ENCODE measurements at places on chromosomes 6 and 20.

GRCh38 chr6:76043690-76044089, 28.8 kb downstream of the IMPG1 start:
- no peak for DNase-seq

GRCh38 chr6:28658475-28659249, 133.0 kb downstream of the GPX5 start:
- no peak for DNase-seq

- no peak for DNase-seq
Observed at GRCh38 chr6:32212076-32212760, 11.6 kb downstream of the NOTCH4 start.

DNA sequence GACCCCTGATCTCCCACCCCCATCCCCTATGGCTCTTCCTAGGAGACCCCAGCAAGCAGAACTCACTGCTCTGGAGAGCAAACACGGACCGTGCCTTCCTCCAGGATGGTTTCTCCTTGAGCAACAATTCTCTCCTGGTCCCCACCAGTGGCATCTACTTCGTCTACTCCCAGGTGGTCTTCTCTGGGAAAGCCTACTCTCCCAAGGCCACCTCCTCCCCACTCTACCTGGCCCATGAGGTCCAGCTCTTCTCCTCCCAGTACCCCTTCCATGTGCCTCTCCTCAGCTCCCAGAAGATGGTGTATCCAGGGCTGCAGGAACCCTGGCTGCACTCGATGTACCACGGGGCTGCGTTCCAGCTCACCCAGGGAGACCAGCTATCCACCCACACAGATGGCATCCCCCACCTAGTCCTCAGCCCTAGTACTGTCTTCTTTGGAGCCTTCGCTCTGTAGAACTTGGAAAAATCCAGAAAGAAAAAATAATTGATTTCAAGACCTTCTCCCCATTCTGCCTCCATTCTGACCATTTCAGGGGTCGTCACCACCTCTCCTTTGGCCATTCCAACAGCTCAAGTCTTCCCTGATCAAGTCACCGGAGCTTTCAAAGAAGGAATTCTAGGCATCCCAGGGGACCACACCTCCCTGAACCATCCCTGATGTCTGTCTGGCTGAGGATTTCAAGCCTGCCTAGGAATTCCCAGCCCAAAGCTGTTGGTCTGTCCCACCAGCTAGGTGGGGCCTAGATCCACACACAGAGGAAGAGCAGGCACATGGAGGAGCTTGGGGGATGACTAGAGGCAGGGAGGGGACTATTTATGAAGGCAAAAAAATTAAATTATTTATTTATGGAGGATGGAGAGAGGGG, 1.4 kb downstream of the LTA start:
- no peak for DNase-seq

DNA sequence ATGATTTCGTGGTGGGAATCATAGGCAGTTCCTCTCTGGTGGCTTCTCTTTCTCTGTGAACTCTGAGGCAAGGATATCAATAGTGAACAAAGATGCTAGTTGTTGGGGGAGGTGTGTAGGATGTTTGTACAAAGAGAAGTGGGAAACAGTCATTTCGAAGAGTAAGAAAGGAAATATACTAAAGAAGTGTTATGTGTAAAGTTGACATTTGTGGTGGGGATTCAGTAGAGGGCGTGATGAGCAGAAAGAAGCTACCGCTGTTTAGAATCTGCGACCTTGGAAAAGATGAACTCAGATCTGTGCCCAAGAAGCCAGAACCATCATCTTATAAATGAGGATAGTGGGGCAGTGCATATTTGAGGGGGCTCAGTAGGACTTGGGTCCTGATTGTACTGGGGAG, 11.4 kb downstream of the SLC35F1 start:
- no peak for DNase-seq

GRCh38 chr6:106620931-106621672, 8.2 kb downstream of the RTN4IP1 start:
- no peak for DNase-seq

DNA sequence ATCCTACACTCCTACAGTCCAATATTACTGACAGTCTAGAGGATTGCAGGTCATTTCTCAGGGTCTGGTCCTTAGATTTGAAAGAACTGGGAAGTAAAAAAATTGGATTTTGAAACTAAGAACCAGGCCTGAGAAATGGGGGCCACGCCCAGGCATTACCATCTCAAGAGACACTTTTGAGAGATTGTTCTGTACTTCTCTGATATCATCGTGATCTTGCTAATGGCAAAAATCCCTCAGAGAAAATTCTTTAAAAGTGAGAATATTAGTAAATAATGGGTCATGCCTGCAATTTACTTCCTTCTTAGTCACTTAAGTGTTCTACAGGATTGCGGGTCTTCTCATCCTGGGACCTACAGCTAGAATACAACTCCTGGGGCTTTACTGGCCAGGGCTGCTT, 42.0 kb upstream of the HIVEP1 start:
- DNase-seq: no peak

- no peak for DNase-seq
Observed at GRCh38 chr6:160077526-160077925, 44.1 kb upstream of the SLC22A1 start.

DNA sequence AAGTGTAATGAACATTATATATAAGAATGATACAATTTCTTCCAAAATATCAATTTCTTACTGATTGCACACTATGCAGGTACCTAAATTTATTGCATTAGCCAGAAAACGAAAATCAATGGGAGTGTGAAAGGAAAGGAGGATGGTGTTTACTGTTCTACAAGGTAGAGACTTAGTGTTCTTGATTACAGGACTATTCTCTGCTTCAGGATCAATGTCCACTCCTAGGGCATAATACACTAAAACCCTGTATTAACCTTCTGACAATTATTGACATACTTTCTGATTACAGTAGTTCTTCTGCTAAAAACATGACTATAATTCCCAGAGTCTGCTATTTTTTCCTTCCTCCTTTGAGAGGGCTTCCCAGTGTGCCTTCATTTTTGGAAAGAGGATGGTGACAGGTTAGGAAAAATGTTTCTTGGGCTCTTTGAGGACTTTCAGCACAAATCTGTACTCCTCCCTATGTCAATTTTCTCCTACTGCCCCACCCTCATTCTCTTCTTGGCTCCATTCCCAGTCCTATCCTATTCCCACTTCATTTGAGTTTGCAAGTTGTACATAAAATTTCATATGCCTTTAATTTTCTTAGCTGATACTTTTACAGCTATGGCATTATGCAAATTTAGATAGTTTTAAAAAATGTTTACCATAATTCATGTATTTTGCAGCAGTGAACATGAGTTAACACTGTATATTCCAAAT, 278.9 kb downstream of the CENPW start:
- no peak for DNase-seq

- DNase-seq: no peak
Observed at GRCh38 chr20:11970243-11970836, 52.6 kb downstream of the BTBD3 start.

DNA sequence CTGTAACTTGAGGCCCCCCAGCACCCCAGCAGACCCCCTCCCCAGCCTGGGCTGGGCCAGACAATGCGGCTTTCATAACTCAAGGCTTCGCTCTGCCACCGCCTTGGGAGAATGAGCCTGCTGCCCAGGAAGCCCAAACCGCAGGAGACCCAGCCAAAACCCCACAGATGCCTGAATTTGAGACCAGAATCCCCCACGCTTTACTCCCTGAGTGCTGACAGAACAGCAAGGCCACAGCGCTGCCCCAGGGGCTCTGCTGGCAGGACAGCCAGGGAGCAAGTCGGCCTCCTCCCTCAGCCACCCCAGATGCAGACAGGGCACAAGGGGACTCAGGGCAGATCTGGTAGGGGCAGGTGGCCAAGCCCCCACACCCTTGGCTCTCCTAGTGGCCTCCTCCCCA, 2.2 kb downstream of the MDFI start:
- no peak for DNase-seq

GRCh38 chr20:42259389-42259788, 641.2 kb upstream of the CHD6 start:
- no peak for DNase-seq

DNA sequence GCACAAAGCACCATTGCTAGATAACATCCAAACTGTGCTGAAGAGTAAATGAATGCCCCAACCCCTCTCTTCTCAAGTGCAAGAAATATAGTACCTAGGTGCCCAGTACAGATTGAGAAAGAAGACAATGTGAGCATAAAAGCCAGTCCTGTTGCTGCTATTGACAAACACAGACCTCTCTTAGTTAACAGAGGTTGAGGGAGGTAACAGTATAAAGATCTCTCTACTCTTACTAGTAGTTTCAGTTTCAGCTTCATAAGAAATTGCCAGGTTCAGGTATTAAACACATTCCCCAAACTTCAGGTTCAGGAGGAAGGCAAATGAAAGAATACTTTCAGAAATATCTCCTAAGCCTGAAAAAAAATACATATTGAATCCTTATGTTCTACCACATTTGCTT, 31.4 kb downstream of the TBC1D32 start:
- no peak for DNase-seq

- peak; percentile 62 for DNase-seq
Observed at GRCh38 chr6:29011276-29011734, 6.2 kb upstream of the ZNF311 start.

DNA sequence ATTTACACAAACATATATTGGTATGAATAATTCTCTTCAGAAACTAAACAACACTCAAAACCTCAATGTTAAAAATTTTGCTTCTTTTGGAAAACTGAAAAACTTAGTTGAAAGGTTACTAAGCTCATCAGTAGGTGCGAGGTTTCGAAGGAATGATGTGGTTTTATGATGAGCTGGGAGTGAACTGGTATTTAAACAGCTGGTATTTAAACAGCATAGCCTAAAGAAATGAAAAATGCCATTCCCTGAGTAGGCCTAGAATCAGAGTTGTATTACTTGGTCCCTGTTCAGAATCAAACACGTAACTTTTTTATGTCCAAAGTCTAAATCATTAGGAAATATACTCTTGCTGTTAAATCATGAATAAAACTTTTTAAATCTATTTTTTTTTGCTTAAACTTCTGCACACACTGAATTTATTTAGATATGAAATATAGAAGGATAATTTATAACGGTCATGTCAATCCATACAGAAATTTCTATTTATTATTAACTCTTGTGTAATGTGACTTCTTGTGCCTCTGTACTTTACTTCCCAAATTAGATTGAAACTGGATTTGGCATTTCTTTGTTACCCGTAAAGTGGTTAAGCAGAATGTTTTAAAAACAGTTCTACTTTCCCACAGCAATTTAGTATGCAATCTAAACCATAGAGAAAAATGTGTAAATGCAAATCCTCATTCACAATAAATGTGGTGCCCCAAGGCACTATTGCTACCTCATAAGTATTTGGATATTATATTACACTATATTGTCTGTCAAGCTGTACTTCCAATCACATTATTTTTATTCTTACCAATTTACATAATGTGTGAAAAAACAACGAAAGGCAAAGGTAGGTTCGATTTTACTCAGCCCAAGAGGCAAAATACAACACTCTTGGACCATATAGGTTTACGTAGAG, 124.1 kb downstream of the HS3ST5 start:
- no peak for DNase-seq

DNA sequence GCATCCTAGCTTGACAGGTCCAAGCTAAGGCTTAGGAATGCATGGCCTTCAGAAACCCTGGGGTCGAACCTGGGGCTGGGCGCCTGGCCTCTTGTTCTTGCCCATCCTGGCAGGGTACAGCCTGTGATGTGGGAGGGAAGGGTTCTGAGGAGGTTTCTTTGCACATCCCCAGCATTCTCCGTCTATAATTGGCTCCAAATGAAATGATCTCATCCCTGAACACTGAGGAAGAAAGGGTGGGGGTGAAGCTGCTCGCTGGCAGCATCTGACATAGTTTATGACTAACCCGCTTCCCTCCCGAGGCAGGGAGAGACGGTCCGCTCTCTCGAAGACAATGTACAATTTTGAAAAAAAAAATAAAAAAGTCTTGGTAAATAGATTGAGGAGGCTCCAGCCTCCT, 67.1 kb upstream of the ZNFX1 start:
- DNase-seq: no peak

GRCh38 chr6:105875974-105876640, 210.0 kb upstream of the PRDM1 start:
- DNase-seq: no peak

GRCh38 chr20:62975251-62975760, 22.8 kb downstream of the SLC17A9 start:
- peak; percentile 50 for DNase-seq

- no peak for DNase-seq
Observed at GRCh38 chr6:33453393-33454008, 875 bp upstream of the ZBTB9 start.

- no peak for DNase-seq
Observed at GRCh38 chr6:100435299-100435698, 29.4 kb downstream of the SIM1 start.

DNA sequence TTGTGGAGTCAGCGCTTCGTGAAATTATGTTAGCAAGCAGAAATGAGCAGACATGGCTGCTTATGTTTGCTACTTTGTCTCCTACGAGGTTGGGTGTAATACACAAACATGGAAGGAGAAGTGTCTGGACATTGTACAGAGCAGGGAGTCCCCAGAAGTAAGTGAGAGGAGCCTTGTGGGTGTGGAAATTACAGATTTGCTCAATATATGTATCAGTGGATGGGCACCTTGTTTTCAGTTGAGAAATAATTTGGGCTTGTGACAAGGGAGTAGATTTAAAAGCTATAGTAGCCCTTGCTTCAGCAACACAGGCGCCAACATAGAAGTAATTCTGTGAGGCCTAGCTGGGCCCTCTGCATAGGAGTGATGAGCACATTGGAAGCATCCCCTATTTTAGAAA, 49.2 kb downstream of the HECA start:
- no peak for DNase-seq

DNA sequence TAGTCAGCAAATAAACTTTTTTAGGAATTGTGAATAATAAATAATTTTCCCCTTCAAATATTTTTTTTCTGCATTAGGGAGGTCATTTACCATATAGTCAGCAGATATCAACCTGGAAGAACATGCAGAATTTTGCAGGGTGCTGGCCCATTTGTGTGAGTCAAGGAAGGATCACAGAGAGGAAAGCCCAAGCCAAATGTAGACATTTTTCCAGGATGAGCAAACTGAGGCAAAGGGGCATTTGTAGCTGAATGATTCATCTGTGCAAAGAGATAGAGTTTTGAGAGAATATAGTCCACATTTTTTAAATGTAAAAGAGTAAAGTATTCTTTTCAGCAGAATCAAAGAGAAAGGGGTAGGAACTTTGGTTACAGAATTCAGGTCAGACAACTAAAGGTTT, 555.5 kb upstream of the MARCKS start:
- no peak for DNase-seq

- DNase-seq: no peak
Observed at GRCh38 chr6:158808442-158808833, 10.7 kb downstream of the EZR start.

DNA sequence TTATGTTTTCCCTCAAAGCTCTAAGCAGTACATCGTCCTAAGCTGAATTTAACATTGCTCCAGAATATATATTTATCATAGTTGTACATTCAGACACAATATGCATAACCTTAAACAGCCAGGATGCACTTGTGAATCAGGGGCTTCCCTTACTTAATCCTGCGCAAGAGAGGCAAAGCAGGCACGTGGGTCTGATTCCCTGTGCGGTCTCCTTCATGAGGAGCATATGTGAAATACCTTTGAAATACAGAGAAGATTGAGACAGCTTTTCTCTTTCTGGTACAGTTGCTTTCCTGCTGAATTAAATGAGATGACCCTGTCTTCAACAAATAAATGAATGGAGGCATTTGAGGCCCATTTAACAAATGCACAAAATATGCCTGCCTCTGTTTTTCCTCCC, 1.5 kb downstream of the HTR1E start:
- DNase-seq: no peak

- no peak for DNase-seq
Observed at GRCh38 chr6:22141241-22141745, 155.5 kb downstream of the PRL start.

- DNase-seq: peak; percentile 61
Observed at GRCh38 chr20:5402903-5403531, 86.3 kb upstream of the PROKR2 start.

GRCh38 chr20:31721408-31722256, 1.0 kb downstream of the BCL2L1 start:
- DNase-seq: no peak
